Pancreas (tissue), 10 donors: ENCODE measurements at places on chromosomes 7 and 10. TPM values are rescaled to one million over a fixed set of nuclear protein-coding genes. Genes with fewer than 3 reads are reported as not detected.

The AHCYL2 gene
- 8.7 TPM for polyA plus RNA-seq

The FKBP6 gene
- polyA plus RNA-seq = 0.05 TPM

The COBL gene
- 7.4 TPM for polyA plus RNA-seq

The DGKI gene
- 0.15 TPM for polyA plus RNA-seq

DNA sequence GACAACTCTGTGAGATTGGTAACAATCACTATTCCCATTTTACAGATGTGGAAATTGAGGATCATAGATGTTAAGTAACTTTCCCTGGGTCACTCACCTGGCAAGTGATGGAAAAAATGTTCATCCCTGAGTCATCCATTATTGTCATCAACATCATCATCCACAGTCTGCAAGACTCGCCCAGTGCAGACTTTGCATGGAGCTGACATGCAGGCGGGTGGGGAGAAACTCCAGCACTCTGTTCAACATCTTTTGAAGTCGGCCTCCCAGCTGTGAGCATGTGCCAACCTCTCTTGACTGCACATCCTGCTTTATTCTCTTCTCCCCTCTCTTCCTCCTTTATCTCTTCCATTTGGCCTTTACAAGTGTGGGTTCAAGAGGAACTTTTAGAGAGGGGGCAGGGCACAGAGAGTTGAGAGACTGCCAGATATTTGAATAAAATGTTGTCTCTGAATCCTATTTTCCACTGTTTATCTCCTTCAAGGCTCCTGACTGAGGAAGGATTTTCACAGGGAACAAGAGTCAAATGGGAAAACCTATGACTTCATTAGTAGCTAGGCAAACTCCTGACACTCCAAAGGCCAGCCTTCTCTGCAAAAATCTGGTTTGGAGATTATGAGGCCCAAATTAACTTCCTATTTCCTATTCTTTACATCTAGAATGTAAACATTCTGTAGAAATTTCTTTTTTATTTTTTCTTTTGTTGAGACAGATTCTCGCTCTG lies 283.7 kb upstream of the PODXL start:
- no peak for DNase-seq

DNA sequence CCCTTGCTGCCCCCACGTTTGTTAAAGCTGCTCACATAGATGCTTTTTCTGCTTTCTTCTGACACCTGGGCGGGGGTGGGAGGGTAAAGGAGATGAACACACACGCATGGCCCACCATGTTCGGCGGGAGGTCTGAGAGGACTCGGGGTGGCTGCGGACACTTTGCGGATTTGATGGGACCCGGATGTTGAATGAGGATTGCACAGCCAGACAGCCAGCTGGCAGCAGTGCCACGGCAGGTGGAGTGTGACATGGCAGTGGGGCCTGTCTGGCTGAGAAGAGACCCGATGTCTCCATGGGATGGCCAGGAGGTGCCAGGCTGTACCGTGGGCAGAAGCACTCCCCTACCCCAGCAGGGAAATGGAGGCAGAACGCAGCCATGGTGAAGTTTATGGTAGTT lies 31.2 kb downstream of the PPP2R2D start:
- no peak for DNase-seq

GRCh38 chr10:128035557-128035973 lies 90.7 kb downstream of the MKI67 start:
- no peak for DNase-seq

DNA sequence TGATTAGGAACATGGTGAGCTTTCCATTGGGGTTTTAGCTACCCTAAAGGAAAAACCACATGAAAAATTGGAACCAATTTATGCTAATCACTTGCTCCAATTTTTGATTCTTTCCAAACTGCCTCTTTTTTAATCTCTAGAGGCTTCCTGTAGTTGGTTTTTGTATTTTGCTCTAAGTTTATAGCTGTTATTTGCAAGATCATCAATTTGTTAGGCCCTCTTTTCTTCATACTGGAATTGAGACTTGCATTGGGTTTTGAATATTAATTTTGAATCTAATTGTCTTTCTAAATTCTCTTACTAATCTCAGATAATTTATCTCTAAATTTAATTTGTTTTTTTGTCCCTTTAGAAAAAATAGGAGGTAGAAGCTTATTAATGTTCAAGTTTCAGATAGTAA lies 713.3 kb downstream of the REEP3 start:
- no peak for DNase-seq

DNA sequence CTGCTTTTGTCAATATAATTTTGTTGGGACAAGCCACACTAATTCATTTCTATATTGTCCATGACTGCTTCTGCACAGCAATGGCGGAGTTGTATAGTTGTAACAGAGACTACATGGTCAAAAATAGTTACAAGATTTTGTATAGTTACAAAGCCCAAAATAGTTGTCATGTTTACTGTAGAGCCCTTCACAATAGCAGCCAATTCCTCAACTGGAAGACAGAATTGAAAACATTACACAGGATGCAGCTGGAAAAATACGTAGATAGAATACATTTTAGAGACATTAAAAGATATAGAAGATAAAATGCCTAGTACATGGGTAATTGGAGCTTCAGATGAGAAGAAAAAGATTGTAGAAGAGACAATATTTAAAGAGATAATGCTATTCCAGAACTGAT lies 156.4 kb upstream of the FEZF1 start:
- DNase-seq = no peak
